Cardiac muscle cell (in vitro differentiated cells and primary cell): ENCODE measurements at places on chromosomes 1 and 21. TPM values are rescaled to one million over a fixed set of nuclear protein-coding genes. Genes with fewer than 3 reads are reported as not detected.

DNA sequence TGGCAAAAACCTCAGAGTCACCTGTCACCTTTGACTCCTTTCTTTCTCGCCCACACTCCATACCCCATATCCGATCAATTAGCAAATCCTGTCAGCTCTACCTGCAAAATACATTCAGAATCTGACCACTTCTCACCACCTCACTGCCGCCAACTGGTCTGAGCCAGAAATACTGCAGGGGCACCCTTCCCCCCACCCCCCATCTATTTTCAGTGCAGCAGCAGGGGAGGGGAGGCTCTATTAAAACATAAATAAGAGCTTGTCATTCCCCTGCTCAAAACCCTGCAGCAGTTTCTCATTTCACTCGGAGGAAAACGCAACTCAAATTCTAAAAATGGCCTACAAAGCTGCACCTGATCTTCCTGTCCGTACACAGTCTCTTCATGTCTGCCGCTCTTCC lies 3.9 kb downstream of the PKLR start:
- H3K4me1 ChIP-seq, result peaks cover 12% of the 10 kb centered on the region
- H3K4me3 ChIP-seq, result no peak overlapping the region
- no peaks in the 10 kb centered on the region for H3K36me3 ChIP-seq
- DNase-seq, result no peak
- peaks cover 40% of the 10 kb centered on the region for H3K27me3 ChIP-seq

DNA sequence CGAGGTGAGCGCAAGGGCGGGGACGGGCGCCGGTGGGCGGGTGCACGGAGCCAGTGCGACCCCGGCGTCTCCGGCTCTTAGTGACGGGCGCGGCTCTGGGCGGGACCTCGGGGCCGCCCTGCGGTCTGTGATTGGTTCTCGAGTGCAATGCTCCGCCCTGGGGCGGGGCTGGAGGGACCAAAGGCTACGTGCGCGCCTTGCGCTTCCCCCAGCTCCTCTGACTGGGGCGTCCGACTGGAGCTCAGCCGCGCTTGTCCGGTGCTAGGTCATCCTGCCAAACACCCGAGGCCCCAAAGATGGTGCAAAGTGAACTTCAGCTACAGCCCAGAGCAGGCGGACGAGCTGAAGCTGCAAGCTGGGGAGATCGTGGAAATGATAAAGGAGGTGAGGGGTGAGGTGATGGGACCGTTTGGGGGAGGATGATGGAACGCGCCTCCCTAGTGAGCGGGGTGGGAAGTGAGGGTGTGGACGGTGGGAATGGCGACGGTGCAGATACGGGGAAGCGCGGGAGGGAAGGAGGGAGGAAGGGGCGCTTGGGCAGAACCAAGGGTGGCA lies 811 bp downstream of the SH3D21 start:
- peaks cover 13% of the 10 kb centered on the region for H3K4me1 ChIP-seq
- peaks cover 17% of the 10 kb centered on the region for H3K36me3 ChIP-seq
- no peaks in the 10 kb centered on the region for H3K27me3 ChIP-seq

UMODL1 gene
- total RNA-seq, result not detected in 2 replicates

GRCh38 chr1:110746644-110747259 lies 72.0 kb upstream of the KCNA3 start:
- peak; percentile 88 for DNase-seq
- peaks cover 3% of the 10 kb centered on the region for H3K27me3 ChIP-seq
- no peaks in the 10 kb centered on the region for H3K36me3 ChIP-seq
- no peak overlapping the region for H3K27ac ChIP-seq
- H3K4me1 ChIP-seq, result peaks cover 5% of the 10 kb centered on the region
- no peak overlapping the region for H3K4me3 ChIP-seq

DNA sequence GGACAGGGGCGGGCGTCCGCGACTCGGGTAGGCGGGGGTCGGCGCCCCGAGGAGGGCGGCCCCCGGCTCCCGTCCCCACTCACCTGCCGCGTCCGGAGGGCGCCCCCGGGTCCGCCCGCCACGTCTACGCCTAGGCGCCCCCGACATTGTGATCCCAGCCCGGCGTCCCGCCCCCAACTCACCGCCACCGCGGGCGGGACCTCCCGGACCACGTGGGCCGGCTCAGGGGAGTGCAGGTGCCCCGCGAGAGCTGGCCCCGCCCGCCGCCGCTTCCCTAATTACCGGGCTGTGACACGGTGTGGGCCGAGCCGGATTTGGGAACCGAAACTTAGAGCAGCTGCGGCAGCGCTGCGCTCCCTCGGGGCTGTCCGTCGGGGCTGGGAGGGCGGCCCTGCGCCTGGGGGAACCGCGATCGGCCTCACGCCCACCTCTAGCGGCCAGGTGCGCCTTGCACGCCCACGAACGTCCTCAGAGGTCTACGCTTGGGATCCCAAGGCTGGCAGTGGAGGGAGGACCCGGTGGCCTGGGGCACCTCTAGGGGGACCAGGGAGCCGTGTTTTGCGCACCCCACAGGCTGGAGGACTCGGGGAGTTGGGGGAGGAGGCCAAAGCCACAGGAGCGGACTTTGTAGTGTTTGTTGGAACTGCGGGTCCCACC lies 521 bp upstream of the NADK start:
- H3K4me3 ChIP-seq, result peak overlapping the region; percentile 71
- H3K27me3 ChIP-seq, result no peaks in the 10 kb centered on the region
- DNase-seq, result no peak
- no peaks in the 10 kb centered on the region for H3K36me3 ChIP-seq
- H3K4me1 ChIP-seq, result peaks cover 23% of the 10 kb centered on the region

MROH9 gene
- total RNA-seq, result not detected in 2 replicates

DNA sequence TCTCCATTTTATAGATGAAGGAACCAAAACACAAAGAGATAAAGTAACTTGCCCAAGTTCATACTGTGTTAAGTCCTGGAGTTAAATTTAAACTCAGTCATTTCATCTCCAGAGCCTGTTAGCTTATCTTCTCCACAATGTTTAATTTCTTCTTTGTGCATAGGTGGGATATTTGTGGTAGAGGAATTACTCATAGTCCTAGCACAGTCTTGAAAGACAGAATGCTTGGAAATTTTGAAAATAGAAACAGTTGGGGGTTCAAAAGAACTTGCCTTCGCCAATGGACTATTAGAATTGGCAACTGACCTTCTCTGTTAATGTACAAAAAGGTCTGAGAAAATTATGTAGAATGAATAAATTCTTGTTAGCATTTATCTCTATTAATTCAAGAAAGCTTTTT lies 832.0 kb upstream of the PRMT6 start:
- peaks cover 26% of the 10 kb centered on the region for H3K4me1 ChIP-seq
- H3K27ac ChIP-seq, result no peak overlapping the region
- H3K27me3 ChIP-seq, result no peaks in the 10 kb centered on the region
- no peaks in the 10 kb centered on the region for H3K36me3 ChIP-seq

KCNC4 gene
- 3.7 and 11.8 TPM in 2 replicates for total RNA-seq

KIF1B gene
- total RNA-seq, result 29.3 and 56.2 TPM in 2 replicates

TENT5C gene
- total RNA-seq, result 0.32 and 0.63 TPM in 2 replicates

DNA sequence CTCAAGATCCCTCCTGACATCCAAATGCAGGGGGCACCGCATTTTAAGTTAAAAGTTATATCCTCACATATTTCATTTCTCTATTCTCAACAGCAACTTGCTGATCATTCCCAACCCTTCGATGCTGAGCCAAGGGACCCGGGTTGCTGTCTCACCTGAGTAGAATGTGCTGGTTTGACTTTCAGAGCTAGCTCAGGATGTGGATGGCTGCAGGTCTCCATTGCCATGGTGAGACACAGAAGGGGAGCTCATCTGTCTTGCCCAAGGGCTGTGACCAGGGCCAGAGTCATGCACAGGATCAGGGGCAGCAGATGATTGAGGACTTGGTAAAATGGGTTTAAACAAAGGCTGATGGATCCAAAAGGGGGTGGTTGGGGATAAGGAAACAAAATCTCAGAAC lies 112.1 kb downstream of the HMGB4 start:
- no peaks in the 10 kb centered on the region for H3K27me3 ChIP-seq
- H3K36me3 ChIP-seq, result no peaks in the 10 kb centered on the region
- no peak overlapping the region for H3K4me3 ChIP-seq

DNA sequence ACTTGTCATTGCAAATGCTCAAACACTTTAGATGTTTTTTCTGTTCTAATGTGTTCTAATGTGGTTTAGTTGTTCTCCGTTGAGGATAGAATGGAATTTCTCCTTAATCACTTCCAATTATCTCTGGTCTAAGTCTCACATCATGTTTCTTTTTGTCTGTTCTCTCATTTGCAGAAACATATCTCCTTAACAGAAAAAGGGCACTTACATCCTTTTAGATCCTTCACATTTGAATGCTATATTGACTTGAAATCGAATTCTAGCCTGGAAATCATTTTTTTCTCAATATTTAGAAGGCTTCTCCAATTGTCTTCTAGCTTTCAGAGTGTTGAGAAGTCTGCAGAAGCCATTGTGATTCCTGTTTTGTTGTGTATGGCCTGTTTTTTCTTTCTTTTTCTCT lies 7.3 kb upstream of the SAMSN1 start:
- no peaks in the 10 kb centered on the region for H3K27me3 ChIP-seq
- no peaks in the 10 kb centered on the region for H3K4me1 ChIP-seq
- DNase-seq, result no peak
- H3K36me3 ChIP-seq, result no peaks in the 10 kb centered on the region
- H3K27ac ChIP-seq, result no peak overlapping the region

- H3K27me3 ChIP-seq, result no peaks in the 10 kb centered on the region
- H3K27ac ChIP-seq, result no peak overlapping the region
- H3K36me3 ChIP-seq, result no peaks in the 10 kb centered on the region
Measured at GRCh38 chr1:71766748-71767147, 515.6 kb downstream of the NEGR1 start.

- no peaks in the 10 kb centered on the region for H3K36me3 ChIP-seq
- no peak overlapping the region for H3K27ac ChIP-seq
- DNase-seq, result no peak
- H3K4me1 ChIP-seq, result no peaks in the 10 kb centered on the region
- no peaks in the 10 kb centered on the region for H3K27me3 ChIP-seq
Measured at GRCh38 chr1:106998431-106999002, 58.0 kb upstream of the PRMT6 start.

GRCh38 chr21:43369124-43369523 lies 57.8 kb downstream of the SIK1 start:
- DNase-seq, result no peak
- peaks cover 18% of the 10 kb centered on the region for H3K4me1 ChIP-seq
- H3K27ac ChIP-seq, result no peak overlapping the region
- H3K36me3 ChIP-seq, result no peaks in the 10 kb centered on the region

DNA sequence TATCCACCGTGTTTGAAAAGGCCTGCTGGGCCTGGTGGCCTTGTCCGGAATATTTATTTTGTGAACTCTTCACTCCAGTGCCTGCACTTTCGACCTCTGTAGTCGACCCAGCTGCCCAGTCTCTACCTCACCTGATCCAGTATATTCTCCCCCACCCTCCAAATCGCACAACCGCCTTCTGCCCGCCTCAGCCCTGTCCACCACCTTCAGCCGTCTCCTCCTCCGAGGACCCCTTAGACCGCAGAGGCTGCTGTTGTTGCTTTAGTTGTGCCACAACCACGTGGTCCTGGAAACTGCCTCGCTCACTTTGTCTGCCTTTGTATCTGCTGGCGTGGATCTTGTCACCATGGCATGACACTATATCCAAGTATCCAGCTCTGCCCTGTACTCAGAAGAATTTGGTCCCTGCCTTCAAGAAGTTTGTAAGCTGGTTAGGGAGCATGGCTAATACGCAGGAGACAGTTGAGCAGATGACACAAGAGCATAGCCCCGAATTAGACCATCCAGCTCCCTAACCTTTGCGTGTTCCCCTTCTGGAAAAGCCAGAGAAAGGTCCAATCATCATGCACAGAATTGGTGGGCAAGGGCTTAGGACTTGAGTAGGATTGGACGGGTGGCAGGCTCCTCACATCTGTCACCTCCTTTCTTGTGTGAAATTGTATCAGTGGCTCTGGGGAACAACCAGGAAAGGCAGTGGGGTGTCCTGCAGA lies 1.5 kb downstream of the PHGDH start:
- peak overlapping the region; percentile 6 for H3K27ac ChIP-seq
- DNase-seq, result peak; percentile 29
- no peaks in the 10 kb centered on the region for H3K36me3 ChIP-seq
- H3K4me1 ChIP-seq, result peaks cover 14% of the 10 kb centered on the region

GRCh38 chr1:246435421-246436041 lies 71.5 kb downstream of the SMYD3 start:
- H3K27me3 ChIP-seq, result no peaks in the 10 kb centered on the region
- no peak overlapping the region for H3K27ac ChIP-seq
- H3K36me3 ChIP-seq, result no peaks in the 10 kb centered on the region
- DNase-seq, result no peak

PLEKHA6 gene
- total RNA-seq, result 44.1 and 71.7 TPM in 2 replicates

DNA sequence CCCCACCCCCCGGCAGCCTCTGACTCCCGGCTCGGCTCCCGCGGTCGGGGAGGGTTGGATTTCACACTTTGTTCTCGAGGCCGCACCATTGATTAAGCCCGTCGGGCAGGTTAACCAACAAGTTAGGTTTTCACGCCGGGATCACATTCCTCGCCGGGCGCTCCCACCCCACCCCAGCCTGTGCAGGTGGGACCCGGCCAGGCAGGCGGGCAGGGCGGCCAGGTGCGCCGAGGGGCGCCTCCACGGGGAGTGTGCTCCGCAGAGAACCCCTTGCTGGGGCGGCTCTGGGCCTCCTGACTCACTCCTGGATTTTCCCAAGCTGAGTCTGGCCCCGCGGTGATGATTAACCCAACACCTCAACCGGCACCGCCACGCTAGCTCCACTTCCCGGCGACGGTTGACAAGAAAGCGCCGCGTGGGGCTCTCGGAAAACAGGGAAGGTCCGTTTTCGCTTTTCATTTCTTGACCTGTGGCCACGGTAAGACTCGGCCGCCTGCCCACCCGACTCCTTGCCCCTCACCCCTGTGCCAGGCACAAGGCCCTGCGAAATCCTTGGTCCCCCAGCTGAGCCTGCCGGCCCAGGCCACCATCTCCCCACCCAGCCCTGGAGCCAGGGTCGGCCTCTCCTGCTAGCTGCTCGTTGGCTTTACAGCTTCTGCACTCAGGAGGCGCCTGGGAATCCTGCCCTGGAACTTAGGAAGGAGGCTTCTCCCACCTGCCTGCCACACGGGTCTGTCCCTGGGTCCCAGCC lies 8.8 kb upstream of the TTLL10 start:
- H3K4me1 ChIP-seq, result no peaks in the 10 kb centered on the region
- H3K27me3 ChIP-seq, result peaks cover 13% of the 10 kb centered on the region
- H3K4me3 ChIP-seq, result no peak overlapping the region
- no peak overlapping the region for H3K27ac ChIP-seq
- H3K36me3 ChIP-seq, result no peaks in the 10 kb centered on the region
- no peak for DNase-seq

PKLR gene
- total RNA-seq, result 0.06 TPM in 1 of 2 replicates, not detected in the other

DNA sequence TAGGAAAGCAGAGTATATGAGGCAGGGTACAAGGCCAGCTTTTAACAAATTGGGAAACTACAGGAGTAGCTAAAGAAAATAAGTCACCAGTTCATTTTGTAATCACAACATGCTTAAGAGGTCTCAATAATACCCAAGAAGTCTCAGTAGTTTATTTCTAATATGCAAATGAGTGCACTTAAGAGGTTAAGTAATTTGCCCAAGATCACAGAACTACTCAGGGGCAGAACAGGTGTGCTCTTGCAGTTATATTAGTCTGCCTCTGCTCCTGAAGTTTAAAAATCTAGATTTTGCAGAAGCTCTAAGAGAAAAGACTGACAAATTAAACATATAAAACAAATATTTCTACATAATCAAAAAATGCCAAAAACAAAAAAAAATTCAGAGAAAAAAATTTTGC lies 6.9 kb downstream of the EPS15 start:
- DNase-seq, result no peak
- H3K27me3 ChIP-seq, result no peaks in the 10 kb centered on the region
- H3K36me3 ChIP-seq, result no peaks in the 10 kb centered on the region
- H3K4me3 ChIP-seq, result no peak overlapping the region

GRCh38 chr1:35567947-35568558 lies 5.1 kb upstream of the TFAP2E start:
- H3K27ac ChIP-seq, result no peak overlapping the region
- H3K4me3 ChIP-seq, result no peak overlapping the region
- no peaks in the 10 kb centered on the region for H3K36me3 ChIP-seq
- H3K27me3 ChIP-seq, result peaks cover 43% of the 10 kb centered on the region
- no peak for DNase-seq
